ENCODE measurements at places on chromosomes 1 and 21.

- DNase-seq, result peak; percentile 19
Measured at GRCh38 chr1:8477166-8477982, 159.5 kb downstream of the SLC45A1 start.

GRCh38 chr1:31784356-31785019 lies 20.3 kb upstream of the ADGRB2 start:
- no peak for DNase-seq

- no peak for DNase-seq
Measured at GRCh38 chr1:85325920-85326319, 49.5 kb upstream of the BCL10 start.

- no peak for DNase-seq
Measured at GRCh38 chr21:45632637-45633251, 10.8 kb upstream of the PCBP3 start.

GRCh38 chr1:241825581-241825980 lies 22.4 kb upstream of the EXO1 start:
- no peak for DNase-seq

GRCh38 chr1:41862384-41863221 lies 56.1 kb downstream of the HIVEP3 start:
- DNase-seq, result peak; percentile 62

- no peak for DNase-seq
Measured at GRCh38 chr1:245942856-245943255, 564.2 kb downstream of the SMYD3 start.

All from stimulated activated CD8-positive, alpha-beta memory T cell treated with anti-CD3 and anti-CD28 coated beads, Interleukin-15, amount 100 ng/mL, for 48 hours (primary cell).